ENCODE measurements at places on chromosomes 12 and 14. TPM values are rescaled to one million over a fixed set of nuclear protein-coding genes. Genes with fewer than 3 reads are reported as not detected.

The SERPINA10 gene
- not detected for total RNA-seq

The KRT78 gene
- total RNA-seq = 89.1 TPM

The TTC9 gene
- total RNA-seq = 6.1 TPM

GRCh38 chr14:71749613-71750238 lies 182.5 kb upstream of the RGS6 start:
- DNase-seq = no peak

DNA sequence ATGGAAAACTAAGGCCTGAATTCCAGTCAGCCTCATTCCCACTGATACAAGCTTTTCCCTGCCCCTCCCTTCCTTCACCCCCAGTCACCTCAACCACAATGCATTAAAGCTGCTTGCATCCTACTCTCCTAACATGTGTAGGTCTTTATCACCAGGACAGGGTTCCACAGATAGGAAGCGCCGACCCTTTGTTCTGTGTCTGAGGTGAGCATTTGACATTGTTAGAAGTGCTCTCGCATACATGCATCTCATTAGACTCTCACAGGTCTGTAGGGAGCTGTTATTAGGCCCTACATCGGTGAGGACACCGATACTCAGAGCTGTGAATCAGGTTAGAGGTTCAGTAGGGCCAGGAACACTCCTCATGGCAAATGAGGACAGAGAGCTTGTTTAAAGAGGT lies 13.2 kb upstream of the EDDM3A start:
- no peak for DNase-seq

DNA sequence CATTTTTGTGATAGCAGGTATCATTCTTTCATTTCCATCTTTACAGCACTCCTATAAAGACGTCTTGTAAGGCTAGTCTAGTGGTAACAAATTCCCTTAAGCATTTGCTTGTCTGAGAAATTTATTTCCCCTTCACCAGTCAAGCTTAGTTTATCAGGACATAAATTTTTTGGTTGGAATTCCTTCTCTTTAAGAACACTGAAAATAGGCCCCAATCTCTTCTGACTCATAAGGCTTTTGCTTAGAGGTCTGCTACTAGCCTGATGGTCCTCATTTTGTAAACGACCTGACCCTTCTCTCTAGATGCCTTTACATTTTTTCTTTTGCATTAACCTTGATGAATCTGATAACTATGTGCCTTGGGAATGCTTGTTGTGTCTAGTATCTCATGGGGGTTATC lies 20.3 kb downstream of the OLR1 start:
- DNase-seq = no peak

DNA sequence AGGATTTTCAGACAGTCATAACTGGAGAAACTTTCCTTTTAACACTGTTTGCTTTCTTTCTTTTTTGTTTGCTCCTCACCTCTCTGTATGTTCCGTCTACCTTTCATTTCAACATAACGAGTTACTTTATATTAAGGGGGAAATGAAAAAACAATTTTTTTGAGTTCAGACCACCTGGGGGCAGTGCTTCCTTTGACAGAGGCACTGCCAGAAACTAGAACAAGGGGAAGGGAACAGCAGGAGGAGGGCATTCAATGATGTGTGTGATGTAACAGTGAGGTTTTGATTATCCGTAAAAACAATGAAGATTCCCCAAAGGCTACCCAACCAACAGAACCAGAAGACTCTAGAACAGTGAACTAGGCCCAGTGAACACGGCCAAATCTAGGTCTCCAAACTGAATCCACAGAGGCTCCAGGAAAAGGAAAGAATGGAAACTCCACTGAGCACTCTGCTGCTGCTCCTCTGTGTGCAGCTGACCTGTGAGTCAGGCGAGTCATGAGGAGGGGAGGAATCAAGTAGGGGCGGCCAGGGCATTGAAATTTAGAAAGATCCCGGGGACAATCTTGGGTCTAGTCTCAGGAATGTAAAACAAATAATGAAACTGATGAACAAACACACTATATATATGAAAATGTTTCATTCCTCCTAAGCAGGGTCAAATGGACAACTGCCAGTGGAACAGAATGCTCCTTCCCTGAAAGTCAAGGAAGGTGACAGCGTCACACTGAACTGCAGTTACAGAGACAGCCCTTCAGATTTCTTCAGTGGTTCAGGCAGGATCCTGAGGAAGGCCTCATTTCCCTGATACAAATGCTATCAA lies 323.5 kb downstream of the DAD1 start:
- no peak for DNase-seq

Measured in vagina (tissue), 2 donors.